ENCODE measurements at places on chromosomes 5 and 9.

GRCh38 chr5:154937186-154937717, 759 bp downstream of the GEMIN5 start:
- DNase-seq = no peak

DNA sequence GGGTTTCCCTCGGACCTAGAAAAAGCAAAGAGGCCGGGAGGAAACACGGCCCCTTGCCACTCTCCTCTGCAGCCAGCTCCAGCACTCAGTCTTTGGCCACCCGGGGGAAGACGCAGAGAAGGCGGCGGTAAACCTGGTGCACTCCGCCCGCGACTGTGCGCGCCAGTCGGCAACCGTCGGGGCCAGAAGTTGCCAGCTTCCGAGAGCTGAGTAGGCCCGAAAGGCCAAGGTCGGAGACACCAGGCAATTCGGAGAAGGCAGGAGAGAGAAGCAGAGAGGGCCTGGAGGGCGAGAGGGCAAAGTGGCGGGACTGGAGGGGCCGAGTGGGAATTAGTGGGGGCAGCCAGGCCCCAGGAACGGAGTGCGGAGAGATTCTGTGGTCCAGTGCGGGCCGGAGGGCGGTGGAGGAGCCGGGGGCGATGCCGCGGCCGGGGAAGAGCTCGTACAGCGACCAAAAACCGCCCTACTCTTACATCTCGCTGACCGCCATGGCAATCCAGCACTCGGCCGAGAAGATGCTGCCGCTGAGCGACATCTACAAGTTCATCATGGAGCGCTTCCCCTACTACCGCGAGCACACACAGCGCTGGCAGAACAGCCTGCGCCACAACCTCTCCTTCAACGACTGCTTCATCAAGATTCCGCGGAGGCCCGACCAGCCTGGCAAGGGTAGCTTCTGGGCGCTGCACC, at the start of gene FOXB2:
TSS of gene FOXB2 (plus strand) at position 420 of the 690 bp plus-strand sequence. CDS start at position 420, 0 bp downstream.
- peak; percentile 25 for DNase-seq

GRCh38 chr5:161850491-161850890, 2.6 kb downstream of the GABRA1 start:
- DNase-seq = no peak

DNA sequence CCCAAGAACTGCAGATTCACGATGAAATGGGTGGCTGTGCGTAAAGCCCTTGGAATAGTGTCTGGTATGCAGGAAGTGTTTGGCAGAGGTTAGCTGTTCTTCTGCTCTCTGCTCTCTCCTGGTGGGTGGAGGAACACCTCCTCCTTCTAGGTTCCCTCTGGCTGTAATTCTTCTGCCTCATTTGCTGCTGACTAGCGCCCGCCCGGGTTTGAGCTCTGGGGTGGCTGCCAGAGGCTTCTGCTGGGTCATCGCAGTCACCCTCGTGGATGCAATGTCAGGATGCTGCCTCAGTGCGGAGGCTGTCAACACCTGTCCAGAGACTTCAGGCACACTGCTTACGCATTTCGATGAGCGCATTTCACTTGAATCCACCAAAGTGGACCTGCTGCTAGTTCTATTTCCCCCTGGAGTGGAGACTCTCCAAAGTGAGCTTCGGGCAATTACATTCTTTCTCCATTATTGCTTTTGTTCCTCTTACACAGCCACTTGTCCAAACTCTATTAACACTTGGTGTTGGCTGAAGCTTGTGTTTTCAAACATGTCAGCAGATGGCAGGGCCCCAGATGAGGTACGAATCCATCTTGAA, 11.7 kb downstream of the DOCK2 start:
- DNase-seq = no peak

DNA sequence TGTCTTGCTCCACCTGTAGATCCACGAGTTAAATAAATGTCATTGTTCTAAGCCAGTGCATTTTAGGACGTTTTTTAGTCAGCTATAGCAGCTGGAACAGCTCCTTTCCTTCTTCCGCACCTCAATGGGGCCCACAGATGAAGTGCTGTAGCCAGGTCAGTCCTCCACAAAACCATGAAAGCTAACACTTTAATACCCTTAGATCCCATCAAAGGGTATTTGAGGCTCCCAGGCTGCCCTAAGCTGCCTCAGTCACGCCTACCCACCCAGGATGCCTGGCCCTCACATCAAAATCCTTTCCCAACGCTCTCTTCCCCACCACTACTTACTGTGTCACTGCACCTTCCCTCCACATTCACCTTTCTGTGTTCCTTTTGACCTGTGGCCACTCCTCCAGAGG, 44.1 kb upstream of the ACO1 start:
- no peak for DNase-seq

DNA sequence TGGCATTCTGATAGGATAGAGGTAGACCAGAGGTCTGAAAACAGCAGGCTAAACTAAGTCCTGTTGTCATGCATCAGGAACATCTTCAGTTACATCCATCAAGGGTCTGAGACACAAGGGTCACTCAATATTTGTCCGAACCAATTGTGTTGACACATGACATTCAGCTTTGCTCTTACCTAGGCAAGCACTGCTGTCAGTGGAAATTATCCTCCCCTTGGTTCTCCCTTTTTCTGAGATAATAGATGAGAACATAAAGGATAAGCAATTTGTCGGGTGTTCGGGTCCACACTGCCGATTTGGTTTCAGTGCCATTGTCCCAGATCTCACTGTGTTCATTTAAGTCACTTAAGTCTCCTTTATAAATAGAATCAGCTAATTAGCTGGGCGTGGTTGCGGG, 148.3 kb upstream of the MSX2 start:
- no peak for DNase-seq

GRCh38 chr5:94467346-94467953, 151.0 kb downstream of the KIAA0825 start:
- DNase-seq = no peak
